ENCODE measurements at places on chromosomes 7 and 10. TPM values are rescaled to one million over a fixed set of nuclear protein-coding genes. Genes with fewer than 3 reads are reported as not detected.

The CDHR1 gene
- 0.24 TPM for total RNA-seq

The FZD1 gene
- 13.4 TPM for total RNA-seq

The NKX1-2 gene
- total RNA-seq: not detected

The MINDY3 gene
- total RNA-seq: 22.3 TPM
